ENCODE measurements at places on chromosomes 5 and 9. TPM values are rescaled to one million over a fixed set of nuclear protein-coding genes. Genes with fewer than 3 reads are reported as not detected.

CTXN3 gene
- not detected for total RNA-seq

DMRT1 gene
- not detected for total RNA-seq

ELOVL7 gene
- 2.0 TPM for total RNA-seq

OTULINL gene
- 31.4 TPM for total RNA-seq

OMD gene
- total RNA-seq: not detected

CCDC127 gene
- 1.9 TPM for total RNA-seq

BNC2 gene
- not detected for total RNA-seq

NDUFA8 gene
- 9.2 TPM for total RNA-seq

NKD2 gene
- total RNA-seq: not detected

MLANA gene
- not detected for total RNA-seq

Data from T-helper 17 cell (primary cell).